ENCODE measurements at places on chromosomes 12 and 14.

DNA sequence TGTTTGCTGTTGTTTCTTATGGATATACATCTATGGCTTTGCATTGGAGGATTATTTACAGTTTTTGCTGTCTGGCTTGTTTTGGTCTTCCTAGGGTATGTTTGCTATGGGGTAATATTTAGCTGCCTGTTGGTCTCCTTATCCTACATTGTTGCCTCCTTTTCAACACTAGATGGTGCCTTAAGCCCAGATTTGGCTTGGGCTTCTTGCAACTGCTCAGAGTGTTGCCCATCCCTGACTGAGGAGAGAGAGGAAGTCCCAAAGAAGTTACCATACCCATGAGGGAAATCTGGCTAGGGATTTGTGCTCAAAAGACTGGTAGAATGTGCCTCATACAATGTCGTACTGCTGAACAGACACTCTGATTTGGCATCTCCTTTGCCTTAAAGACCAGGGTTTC is 94.6 kb upstream of the MUCL1 start:
- no peak for DNase-seq

GRCh38 chr14:53156238-53156637 is 3.1 kb upstream of the DDHD1 start:
- no peak for DNase-seq

- DNase-seq: peak; percentile 61
These were observed 208.4 kb downstream of the C12orf75 start for GRCh38 chr12:105538880-105539279.

- peak; percentile 81 for DNase-seq
These were observed 40.9 kb downstream of the CCDC85C start for GRCh38 chr14:99562856-99563748.

DNA sequence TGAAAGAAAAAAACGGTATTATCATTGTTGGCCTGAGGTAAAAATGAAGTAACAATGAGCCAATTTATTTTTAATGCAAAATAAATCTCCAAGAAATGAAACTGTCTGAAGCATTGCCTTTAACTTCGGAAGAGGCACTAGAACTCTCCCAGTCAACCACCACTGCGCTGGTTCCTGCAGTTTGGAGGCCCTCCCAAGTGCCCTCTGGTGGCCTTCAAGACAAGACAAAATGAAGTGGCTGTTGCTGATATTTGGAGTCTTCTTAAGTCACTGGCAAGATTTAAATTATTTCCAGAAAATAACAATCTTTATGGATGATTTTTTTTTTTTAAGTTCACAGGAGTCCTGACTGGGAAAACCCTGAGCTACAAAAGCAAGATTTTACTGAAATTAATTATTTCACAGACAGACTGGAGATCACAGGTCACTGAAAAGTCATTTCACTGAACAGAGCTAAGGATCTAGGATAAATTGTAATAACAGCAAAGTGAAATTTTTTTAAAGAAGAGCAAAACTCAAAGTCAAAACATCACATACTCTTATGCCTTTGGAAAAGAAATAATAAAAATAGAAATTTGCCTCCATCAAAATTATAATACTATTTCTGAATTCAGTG is 58.2 kb downstream of the DICER1 start:
- peak; percentile 31 for DNase-seq

- no peak for DNase-seq
These were observed 30.9 kb downstream of the PIGH start for GRCh38 chr14:67569011-67569650.

- DNase-seq: peak; percentile 28
These were observed 28.2 kb downstream of the SOX5 start for GRCh38 chr12:23921099-23921856.

GRCh38 chr14:78798757-78799156 is 628.6 kb downstream of the NRXN3 start:
- no peak for DNase-seq

GRCh38 chr12:30201301-30202160 is 417.8 kb upstream of the TMTC1 start:
- DNase-seq: no peak

GRCh38 chr14:77424862-77425261 is 1.5 kb upstream of the NOXRED1 start:
- no peak for DNase-seq

GRCh38 chr12:69744109-69744508 is 5.4 kb downstream of the RAB3IP start:
- no peak for DNase-seq

DNA sequence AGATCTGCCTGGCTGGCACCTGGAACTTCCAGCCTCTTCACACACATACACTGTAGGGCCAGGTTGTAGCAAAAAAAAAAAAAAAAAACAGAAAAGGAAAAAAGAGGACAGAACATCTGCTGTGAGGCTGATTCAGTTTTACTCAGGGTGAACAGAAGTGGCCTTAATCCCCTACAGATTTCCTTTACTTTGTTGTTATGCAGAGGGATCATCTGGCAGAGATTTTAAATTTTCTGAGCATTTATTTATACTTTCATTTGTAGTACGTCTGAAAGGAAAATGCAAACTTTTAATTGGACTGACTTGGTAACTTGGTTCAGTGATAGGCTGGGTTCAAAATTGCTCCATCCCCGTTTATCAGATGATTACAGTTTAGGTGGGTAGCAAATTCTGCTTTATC is 50.8 kb upstream of the PRICKLE1 start:
- DNase-seq: no peak

GRCh38 chr14:37616853-37617252 is 21.4 kb downstream of the TTC6 start:
- no peak for DNase-seq

DNA sequence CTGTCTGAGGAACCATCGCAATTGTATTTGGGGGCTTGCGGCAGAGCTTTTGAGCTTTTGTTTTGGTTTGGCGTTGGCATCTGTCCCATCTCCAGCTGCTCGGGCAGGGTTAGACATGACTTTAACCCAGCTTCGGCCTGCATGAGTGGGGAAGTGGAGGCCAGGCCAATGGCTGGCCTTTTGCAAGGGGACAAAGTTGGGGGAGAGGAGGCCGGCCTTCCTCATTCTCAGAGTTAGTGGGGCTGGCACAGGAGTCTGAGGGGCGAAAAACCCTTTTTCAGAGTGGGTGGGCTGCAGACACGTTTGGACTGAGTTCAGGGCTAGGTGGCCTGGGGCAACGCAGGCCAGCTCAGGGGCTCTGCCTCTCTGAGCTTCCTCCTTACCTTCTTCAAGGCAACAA is 5.2 kb downstream of the KRT82 start:
- DNase-seq: no peak

DNA sequence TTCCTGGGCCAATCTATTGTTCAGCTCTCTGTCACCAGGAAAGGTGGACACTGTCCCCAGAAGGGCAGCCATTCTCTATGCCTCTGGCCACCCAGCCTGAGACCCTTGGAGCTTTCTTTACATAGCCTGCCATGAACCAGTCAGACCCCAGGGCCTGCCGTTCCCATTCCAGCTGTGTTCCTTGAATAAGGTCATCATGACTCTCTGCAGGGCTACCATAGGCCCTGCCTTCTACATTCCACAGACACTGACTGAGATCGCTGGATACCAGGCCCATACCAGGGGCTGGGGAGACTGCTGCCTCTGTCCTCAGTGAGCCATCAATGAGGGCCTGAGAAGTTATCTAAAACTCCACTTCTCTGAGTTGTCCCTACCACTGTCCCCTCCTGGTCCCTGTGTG is 75.5 kb downstream of the SYNE3 start:
- no peak for DNase-seq

DNA sequence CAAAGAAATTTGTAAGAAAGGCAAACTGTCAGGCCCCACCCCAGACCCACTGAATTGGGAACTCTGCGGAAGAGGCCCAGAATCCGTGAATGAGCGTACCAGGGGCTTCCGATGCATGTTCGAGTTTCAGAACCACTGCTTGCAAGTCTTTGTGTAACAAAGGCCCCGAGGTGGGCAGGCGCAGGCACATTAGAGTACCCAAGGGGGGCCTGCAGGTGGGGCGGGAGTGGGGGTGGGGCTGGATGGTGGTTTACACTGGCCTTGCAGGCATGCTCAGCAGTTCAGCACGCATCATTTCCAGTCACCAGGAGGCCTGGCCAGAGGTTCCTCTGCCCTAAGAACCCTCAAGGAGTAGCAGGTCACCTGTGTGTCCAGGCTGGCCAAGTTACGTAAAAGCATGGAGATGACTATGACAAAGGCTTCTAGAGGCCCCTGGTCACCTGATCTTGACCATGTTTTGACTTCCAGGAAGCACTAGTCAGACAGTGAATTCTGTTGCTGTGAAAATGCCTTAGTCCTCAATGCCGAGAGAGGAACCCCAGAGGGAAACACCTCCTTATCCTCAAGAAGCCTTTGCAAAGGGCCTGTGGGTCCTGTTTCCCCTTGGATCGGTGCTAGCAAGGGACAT is 33.2 kb upstream of the IRF2BPL start:
- no peak for DNase-seq

DNA sequence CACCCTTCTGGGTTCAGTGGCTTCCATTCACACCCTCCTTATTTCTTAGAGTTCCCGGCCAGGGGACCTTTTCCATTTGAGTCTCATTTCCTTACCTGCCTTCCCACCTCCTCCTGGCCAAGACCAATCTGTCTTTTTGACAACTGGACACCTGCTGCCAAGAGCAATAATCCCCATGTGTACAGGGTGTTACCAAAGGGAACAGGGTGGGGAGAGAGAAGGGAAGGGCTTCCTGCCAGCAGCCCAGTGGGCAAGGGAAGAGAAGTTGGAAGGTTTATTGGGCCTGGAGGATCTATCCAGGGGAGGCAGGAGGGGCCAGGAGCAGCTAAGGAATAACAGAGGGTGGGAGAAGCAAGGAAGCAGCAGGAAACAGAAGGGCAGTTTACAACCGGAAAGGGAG is 346.2 kb downstream of the C12orf75 start:
- no peak for DNase-seq

GRCh38 chr14:60777856-60778578 is 43.5 kb downstream of the MNAT1 start:
- DNase-seq: peak; percentile 95

DNA sequence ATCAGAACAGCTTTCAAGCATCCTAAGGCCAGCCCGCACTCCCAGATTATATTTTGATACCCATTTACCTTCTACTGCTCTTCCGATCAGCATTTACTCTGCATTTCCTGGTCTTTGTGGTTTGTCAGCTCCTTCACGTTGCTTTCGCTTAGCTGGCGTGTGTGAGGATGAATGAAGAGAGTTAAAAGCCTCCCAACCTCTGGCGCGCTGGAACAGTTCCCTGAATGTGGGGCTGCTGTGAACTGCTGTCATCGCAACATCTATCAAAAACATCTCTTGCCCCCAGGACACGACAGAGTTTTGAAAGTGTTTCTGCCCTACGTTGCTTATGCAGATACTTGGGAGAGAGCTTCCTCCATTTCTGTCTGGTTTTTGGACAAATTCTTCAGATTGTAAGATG is 129.2 kb downstream of the KCNA5 start:
- no peak for DNase-seq

DNA sequence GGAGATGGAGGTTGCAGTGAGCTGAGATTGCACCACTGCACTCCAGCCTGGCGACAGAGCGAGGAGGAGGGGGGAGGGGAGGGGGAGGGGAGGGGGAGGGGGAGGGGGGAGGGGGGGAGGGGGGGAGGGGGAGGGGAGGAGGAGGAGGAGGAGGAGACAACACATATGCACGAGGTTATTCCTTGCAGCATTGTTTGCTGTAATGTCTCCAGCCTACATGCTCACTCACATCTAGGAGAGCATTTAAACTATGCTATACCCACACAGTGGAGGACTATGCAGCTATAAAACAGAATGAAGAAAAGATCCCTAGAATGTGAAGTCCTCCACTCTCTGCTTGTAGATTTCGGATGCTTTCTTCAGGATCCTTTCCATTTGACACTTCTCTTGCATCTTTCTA is 3.5 kb upstream of the HIGD1C start:
- DNase-seq: no peak

DNA sequence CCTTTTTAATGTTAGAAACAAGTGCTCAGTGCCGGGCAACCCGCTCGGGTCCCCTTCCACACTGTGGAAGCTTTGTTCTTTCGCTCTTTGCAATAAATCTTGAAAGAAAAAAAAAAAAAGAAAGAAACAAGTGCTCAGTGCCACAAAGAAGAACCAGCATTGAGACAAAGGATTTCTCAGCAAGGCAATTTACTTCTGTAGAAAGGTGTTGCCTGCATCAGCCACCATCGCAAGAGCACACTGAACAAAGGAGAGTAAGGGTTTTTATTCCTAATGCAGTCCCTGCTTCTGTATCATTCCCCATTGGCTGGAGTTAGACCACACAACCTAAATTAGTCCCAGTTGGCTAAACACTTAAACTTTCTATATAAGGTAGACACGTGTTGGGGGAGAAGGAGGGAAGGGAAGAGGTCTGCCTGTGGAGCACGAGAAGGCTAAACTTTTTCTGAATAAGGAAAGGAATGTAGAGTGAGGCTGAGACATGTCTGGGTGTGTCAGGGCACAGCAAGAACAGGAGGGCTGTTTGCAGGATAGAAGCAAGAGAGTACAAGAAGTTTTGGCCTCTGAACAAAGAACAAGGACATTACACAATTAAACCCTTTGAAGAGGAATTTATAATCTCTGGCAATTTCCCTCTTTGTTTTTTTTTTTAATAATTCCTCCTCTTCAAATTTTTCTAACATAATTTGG is 21.4 kb downstream of the KLRF2 start:
- DNase-seq: no peak

- no peak for DNase-seq
These were observed 249.2 kb downstream of the TTC6 start for GRCh38 chr14:37844614-37845013.

DNA sequence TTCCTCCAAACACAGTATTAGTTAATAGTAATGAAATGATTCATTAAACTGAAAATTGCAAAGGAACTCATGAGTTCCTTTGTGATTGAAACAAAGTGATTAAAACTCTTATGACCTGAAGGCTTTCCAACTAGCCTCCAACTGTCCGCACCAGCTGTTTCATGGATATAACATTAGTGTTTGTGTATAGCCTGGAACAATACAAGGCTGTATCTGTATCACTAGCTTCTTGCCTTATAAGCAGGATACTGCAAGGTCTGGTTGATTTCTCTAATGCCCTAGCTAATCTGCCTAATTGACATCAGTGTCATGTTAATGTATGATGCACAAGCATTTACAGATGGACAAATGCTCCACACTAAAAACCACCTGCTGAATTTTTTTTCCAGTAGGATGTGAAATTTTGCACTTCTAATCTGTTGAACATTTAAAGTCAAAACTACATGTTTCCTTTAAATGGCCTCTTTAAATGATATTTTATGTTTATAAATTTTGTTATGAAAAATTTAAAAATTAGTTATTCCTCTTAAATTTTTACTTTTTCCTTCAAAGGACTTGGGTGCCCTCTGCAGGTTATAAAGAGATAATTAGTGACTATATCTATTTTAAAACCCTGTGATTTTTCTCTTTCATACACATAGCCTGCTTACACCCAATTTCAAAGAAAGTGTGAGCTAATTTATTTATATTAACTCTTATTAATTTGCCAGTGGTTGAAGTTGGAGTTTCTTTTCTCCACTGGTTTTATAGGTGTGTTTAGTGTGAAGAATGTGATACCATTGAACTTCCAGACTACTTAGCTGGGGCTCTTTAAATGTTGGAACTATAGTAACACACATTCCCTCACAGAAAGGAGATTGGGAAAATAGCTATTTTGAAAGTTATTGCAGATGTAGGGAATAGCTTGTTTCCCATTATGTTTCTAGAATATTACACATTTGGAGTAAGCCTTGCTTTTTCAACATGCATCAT is 25.4 kb downstream of the AP5M1 start:
- DNase-seq: peak; percentile 3

Measured in astrocyte (in vitro differentiated cells and primary cell).